Stimulated activated CD8-positive, alpha-beta memory T cell treated with anti-CD3 and anti-CD28 coated beads, Interleukin-7, amount 100 ng/mL, for 1 hour (primary cell): ENCODE measurements at places on chromosomes 2 and 18.

DNA sequence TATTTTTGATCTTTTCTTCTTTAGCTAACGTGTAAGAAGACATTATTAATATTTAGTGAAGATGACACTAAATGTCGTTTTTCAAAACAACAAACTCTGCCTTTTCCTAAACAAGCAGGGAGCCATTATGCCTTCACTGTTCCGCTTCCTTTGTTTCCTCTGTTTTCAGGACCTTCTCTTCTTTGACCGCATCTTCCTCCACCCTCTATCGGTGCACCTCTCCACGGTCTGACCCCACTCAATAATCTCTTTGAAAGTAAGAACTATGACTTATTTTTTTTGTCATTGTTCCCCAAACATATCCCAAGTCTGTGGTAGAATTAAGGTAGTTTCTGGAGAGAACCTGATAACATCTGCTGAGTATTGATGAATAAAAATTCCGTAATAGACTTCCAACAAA is 5.8 kb upstream of the SCN1A start:
- no peak for DNase-seq

DNA sequence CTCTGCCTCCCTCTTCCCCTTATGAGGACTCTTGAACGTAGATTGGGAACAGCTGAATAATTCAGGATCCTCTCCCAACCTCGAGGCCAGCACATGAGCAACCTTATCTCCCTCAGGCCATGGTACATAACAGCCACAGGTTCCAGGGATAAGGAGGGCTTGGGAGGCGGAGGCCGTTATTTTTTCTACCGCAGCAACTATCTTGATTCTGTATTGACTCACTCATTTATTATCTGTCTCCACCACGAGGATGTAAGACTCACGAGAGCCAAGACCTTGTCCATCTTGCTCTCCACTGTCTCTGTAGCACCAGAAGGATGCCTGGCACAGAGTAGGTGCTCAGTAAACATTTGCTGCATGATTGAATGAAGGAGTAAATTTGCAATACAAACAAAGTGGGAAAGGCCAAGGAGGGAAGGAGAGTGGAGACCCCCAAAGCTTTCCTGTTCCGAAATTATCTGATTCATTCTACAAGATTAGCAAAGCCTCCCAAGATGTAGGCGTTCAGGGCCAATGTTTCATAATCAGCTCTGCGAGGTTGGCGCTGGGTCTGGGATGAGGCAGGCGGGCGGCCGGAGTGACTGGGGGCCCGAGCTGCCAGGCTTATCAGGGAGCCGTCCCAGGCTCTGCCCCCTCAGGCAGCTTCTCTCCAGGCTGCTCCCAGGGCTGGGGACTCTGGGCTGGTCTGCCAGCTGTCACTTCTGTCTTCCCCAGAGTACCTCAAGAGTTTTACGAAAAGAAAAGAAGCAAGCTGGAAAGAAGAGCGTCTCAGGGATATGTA is 31.6 kb downstream of the INPP5D start:
- no peak for DNase-seq

DNA sequence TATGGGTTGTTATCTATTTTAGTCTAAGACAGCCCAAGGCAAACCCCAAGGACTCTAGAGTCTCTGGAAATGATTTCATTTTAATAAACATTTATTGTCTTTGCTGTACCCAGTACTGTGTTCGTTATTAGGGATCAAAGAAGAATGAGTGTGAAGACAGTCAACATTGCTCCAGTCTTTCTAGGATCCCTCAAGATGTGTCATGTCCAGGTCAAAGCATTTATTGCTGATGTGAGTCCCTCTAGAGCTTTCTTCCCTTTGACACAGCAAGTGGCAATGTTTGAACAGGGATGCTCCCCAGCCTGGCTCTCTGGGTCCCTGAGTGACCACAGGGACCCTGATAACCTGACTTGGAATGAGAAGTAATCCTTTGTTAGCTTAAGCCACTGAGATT is 123.1 kb upstream of the STK17B start:
- DNase-seq: no peak

DNA sequence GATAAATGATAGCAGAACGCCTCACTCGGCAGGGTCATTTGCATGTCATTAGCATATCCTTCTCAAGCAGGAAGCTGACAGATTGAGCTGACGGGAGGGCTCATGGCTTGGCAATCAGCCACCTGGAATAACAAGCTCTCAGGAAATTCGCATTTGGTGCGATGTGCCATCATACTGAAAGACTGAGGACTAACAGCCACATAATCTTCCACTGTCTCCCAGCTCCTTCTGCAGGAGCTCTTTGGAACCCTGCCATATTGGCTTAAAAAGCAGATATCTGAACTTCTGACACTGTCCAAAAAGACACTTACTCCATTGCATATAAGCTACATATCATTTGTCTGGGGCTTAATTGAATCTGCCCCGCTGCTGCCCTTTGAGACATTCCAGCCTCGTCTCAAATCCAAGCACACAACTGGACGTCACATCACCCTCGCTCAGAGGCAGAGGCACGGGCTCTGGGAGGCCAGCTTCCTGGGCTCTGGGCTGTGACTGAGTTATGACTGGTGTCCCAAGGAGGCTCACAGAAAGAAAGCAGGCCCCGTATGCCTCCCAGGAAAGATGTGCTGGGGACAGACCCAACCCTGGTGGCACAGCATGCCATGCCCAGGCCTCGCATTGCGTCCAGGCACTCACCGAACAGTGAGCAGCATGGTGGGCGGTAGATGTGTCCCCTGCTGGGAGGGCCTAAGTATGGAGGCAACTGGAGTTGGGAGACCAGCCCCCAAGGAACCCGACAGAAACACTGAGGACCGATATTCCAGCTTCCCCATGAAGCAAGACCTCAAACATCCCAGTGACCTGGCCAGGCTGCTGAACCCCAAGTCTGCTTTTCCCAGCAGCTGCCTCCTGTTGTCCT is 228.0 kb downstream of the ATAD2B start:
- no peak for DNase-seq

- no peak for DNase-seq
Measured at GRCh38 chr2:64141674-64142405, 2.4 kb downstream of the PELI1 start.

- DNase-seq: no peak
Measured at GRCh38 chr2:142495141-142495540, 364.3 kb upstream of the LRP1B start.

GRCh38 chr2:28650266-28650584 is 101.4 kb upstream of the PPP1CB start:
- no peak for DNase-seq

DNA sequence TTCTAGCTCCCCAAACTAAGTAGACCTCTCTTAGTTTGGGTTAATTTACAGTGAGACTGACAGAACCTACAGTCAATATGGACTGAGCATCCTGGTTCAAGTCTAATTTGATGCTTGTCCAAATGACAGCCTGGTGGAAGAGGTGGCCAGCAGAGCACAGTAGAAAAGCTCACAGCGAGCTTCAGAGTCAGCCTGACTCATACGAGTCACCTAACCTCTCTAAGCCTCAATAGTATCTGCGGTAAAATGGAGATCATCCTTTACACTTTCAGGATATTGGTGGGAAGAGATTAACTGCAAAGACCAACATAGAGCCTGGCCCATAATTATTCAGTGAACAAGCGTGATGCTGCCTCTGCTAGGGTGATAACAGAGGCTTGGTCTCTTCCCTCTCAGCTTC is 54.5 kb downstream of the DOCK10 start:
- no peak for DNase-seq
